Effector CD4-positive, alpha-beta T cell (primary cell): ENCODE measurements at places on chromosomes 3 and 15.

DNA sequence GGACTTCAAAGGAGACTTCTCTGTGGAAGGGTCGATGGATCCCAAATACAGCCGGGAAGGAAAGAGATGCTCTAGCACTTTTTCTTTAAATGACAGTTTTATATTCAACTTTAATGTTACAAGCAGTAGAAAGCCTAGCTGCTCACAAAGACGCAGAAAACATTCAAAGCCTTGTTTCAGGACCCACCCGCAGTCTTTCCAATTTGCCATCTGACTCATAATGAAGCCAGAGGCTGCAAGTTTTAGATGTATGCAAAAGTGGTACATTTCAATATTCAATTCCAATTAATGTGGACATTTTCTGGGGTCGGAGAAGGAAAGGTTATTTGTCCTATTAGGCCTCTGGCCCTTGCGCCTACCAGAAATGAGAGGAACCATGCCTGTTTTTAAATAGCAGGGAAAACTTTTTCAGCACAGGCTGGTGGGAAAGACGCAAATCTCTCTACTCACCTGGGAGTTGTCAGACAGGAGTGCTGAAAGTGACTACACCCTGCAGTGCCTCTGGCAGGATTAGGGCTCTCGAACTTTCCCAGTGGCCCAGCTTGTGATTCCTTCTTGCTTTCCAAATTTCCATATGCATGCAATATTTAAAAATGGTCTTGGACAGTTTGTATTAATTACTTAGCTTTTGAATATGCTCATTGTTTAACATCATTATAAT is 117.4 kb upstream of the MBNL1 start:
- no peak for DNase-seq

DNA sequence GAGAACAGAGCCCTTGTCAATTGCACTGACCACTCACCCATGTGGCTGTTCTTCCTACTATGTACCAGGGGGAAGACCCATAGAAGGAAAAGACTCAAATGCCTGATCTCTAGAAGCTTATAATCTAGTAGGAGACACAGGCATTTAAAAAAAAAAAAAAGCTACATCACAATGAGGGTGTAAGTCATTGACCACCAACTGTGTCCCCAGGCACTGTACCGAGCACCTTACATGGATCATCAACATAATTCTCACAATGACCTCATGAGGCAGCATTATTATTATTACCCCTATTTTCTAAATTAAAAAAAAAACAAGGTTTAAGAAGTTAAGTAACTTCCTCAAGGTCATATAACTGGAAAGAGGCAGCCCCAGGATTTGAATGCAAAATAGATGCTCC is 247.4 kb downstream of the SHOX2 start:
- no peak for DNase-seq

DNA sequence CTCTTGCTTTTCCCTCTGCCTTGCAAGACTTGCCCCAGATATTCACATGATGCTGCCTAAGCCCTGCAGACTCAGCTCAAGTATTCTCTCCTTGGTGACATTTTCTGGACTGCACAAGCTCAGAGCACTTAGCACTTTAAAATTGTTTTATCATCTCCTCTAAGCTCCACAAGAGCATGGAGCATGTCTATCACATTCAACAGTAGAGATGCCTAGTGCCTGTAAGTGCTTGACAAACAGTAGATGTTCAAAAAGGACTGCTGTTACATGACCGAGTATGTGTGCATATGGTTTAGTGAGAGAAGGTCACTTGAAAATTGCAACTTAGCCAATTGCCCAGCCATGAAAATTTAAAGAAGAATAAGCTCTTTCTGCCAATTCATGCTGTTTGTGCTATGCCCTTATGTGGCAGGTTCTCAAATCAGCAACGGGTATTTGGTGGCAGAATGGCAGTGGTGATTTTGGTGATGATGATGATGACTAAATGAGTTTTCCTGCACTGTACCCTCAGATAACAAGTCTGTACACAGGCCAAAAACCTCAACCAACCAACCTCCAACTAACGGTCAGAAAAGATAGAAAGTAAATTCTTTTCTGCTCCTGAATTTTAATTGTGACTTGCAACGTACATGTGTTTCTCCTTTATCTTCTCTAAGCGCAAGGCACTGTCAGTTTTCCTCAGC is 647.2 kb upstream of the UBE2E2 start:
- DNase-seq: no peak

GRCh38 chr15:39869858-39870515 is 50.1 kb downstream of the GPR176 start:
- no peak for DNase-seq

DNA sequence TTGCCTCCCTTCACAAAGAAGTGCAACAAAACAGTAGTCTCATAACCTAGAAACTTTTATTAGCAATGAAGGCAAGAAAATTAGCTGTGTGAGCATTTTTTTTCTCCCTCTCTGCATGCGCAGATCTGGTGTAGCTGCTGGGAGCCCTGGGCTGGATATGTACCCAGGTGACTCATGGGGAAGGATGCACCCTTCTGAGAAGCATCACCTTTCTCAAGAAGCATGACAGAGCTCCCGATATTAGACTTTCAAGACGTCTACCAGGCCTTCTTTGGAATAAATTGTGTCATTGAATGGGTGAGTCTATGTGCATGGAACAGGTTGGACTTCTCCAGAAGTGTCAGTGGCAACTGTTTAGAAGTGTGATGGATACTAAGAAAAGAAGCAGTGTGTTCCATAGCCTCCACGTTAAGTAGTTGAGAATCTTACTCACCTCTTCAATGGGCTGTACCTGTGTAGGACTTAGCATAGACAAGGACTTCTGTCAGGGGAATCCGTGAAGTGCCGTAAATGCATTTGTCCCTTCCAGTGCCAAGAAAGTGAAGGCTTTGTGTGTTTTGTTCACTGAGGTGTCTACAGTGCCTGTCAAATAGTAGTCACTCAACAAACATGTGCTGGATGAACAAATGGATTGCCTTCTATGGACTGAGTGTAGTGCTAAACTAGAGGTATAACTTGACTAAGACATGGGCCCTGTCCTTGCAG is 47.7 kb upstream of the RASGRP1 start:
- no peak for DNase-seq

DNA sequence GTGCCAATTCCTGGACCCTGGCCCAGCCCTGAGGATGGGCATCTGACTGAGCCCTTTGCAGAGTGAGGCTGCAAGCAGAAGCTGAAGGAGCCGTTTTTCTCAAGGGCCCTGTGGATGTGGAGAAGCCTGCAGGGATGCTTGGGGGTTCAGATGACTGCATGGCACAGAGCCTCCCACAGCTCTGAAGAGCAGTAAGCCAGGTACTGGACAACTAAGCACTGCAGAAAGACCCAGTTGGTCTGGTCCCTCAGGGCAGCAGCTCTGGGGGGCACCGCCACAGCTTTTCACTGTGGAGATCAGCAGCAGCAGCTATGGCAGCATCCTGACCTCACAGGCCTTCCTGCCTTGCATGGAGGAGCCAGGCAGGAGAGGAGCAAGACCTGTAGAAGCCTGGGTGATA is 67.6 kb downstream of the CRYGS start:
- DNase-seq: no peak

- no peak for DNase-seq
Observed at GRCh38 chr15:100879464-100880138, at the start of gene ALDH1A3. TSS of gene ALDH1A3 (plus strand) at chr15:100879831. CDS start at chr15:100879908, 77 bp downstream.

- no peak for DNase-seq
Observed at GRCh38 chr3:126718561-126719445, 14.8 kb downstream of the CHCHD6 start.

DNA sequence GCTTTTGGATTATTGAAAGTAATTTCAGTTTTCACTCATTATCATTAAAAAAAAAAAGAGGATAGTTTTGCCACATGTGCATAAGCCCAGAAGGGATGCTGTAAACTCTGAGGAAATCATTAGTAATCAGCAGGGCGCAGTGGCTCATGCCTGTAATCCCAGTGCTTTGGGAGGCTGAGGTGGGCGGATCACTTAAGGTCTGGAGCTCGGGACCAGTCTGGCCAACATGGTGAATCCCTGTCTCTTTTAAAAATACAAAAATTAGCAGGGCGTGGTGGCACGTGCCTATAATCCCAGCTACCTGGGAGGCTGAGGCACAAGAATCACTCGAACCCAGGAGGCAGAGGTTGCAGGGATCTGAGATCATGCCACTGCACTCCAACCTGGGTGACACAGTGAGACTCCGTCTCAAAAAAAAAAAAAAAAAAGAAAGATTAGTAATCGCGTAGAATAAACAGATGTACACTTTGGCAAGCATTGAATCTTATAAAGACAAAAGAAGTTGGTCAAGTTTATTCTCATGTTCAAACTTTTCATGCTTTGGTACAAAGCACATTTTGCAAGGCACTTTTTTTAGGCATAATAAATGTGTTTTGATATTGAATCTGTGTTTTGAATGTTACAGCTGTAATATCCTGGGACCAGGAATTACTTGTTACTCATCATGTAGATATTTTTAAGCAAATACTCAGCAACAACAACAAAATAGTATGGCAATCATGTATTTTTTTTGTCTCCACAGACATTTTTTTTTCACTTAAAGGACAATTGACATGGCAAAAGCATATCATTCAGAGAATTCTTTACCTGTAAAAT is 93.2 kb upstream of the AGTR1 start:
- DNase-seq: no peak

GRCh38 chr3:47283591-47284364 is 1.0 kb downstream of the KLHL18 start:
- DNase-seq: no peak

DNA sequence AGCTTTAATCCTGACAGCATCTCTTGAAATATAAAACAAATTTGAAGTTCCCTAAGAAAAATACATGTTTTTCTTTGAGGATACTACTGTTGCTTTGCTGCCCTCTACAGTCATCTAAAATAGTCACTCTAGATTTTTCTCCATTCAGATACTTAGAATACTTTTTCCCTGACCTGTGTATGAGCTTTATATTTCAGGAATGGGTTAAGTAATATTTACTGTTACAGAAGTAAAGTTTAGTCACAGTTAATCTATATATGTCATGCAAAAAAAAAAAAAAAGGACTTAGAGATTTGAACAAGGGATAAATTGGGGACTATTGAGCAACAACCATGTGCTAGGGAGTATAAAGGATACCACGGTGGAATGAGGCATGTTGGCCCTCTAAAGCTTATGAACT is 8.8 kb downstream of the NECTIN3 start:
- DNase-seq: no peak

GRCh38 chr15:77640615-77641014 is 7.9 kb upstream of the LINGO1 start:
- no peak for DNase-seq

GRCh38 chr3:50807266-50807665 is 132.5 kb downstream of the DOCK3 start:
- no peak for DNase-seq

GRCh38 chr3:123658852-123659206 is 74.0 kb upstream of the HACD2 start:
- no peak for DNase-seq

GRCh38 chr3:19541284-19541683 is 392.7 kb downstream of the EFHB start:
- DNase-seq: no peak

DNA sequence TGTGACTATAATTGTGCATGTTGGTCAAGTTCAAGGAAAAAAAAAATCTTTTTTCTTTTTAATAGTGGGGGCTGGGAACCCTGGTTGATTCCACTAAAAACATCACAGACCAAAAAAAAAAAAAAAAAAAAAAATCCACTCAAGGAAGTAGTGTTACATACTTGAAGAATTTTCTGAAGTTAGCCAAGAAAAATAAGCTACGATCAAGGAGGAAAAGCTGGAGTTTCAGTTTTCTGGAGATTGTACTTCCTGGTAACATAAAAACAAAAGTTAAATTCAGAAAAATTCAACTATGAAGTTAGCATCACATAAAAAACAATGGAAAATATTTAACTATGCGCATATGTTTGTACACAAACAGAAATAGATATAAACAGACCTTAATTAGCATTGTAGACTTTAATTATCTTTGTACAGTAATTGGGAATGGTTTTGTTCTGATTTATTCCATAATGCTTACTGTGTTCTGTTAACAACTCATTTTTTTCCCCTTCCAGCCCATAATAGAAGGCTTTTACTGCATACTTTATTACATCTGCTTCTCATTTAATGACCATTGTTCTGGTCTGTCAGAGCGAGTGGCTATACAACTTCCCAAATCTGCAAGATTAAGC is 194.3 kb downstream of the RORA start:
- no peak for DNase-seq

DNA sequence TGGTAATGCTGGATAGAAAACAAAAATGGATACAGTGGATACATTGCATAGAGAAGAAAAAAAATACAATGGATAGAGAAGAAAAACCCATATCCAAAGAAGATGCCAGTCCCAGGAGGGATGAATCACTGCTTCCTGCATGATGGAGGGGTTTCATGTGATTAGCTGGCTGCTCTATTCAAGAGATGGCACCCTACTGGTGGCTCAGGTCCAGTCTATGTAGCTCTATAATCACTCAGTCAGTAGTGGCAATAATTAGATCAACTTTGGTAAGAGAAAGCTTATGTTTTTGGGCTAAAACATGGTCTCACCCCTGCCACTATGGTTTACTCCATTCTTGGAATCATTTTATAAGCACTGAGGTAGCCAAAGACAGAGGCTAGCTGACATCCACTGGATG is 33.7 kb upstream of the NOX5 start:
- no peak for DNase-seq

- no peak for DNase-seq
Observed at GRCh38 chr15:31203999-31204398, 102.5 kb upstream of the TRPM1 start.

- DNase-seq: no peak
Observed at GRCh38 chr3:129228891-129229585, 20.4 kb upstream of the COPG1 start.

DNA sequence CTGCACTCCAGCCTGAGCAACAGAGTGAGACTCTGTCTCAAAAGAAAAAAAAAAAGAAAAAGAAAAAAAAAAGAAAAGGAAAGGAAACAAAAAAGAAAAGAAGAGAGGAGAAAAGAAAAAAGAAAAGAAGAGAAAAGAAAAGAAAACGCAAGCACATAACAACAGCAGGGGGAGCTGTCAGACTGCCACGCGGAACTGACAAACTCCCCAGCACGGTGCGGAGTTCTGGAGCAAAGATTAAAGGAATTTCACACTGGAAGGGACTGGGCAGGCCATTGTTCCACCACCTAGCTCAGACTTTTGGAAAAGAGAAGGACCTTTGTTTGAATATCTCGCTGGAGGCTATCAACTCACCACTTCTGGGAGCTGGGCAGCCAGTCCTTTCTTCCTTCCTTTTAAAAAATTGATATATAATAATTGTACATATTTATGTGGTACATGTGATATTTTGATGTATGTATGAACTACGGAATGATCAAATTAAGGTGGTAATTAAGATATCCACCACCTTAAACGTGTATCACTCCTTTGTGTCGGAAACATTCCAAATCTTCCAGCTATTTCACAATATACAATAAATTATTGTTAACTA is 40.5 kb downstream of the DPPA2 start:
- DNase-seq: no peak
